ENCODE measurements at places on chromosomes 1 and 21.

- DNase-seq, result no peak
Measured at GRCh38 chr1:29924017-29924431, 687.7 kb downstream of the PTPRU start.

DNA sequence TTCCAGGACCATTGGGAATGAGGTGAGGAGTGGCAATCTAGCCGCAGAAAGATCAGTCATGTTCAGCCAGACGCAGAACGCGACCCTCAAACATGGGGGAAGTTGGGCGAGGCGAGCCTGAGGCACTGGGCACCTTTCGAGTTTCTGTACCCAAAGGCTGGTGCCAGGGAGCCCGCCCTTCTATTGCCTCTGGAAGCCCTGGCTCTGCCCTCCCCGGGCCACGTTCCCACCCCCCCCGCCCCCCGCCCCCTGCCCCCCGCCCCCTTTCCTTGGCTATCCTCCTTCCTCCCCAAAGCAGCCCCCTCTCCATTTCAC lies 2.2 kb upstream of the ZBTB7B start:
- DNase-seq, result no peak

DNA sequence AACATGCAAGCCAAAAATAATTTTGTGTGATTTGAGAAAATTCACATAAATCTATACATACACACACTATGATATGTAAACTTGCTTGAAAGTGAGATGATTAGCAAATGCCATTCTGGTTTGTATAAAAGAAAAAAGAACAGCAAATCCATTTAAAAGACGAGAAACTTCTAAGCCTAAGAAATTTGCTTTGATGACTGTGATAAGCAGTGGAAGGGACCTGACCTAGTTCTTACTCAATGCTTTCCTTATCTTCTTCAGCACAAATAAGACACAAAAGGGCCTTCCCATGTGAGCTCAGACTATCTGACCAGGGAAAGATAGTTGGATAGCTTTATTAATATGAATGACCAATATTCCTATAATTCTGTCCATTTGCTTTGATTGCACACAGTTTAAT lies 25.3 kb upstream of the NMNAT2 start:
- DNase-seq, result no peak

GRCh38 chr1:178126741-178127185 lies 32.9 kb downstream of the RASAL2 start:
- DNase-seq, result no peak

- DNase-seq, result no peak
Measured at GRCh38 chr21:29053656-29054055, 19.8 kb downstream of the CCT8 start.

DNA sequence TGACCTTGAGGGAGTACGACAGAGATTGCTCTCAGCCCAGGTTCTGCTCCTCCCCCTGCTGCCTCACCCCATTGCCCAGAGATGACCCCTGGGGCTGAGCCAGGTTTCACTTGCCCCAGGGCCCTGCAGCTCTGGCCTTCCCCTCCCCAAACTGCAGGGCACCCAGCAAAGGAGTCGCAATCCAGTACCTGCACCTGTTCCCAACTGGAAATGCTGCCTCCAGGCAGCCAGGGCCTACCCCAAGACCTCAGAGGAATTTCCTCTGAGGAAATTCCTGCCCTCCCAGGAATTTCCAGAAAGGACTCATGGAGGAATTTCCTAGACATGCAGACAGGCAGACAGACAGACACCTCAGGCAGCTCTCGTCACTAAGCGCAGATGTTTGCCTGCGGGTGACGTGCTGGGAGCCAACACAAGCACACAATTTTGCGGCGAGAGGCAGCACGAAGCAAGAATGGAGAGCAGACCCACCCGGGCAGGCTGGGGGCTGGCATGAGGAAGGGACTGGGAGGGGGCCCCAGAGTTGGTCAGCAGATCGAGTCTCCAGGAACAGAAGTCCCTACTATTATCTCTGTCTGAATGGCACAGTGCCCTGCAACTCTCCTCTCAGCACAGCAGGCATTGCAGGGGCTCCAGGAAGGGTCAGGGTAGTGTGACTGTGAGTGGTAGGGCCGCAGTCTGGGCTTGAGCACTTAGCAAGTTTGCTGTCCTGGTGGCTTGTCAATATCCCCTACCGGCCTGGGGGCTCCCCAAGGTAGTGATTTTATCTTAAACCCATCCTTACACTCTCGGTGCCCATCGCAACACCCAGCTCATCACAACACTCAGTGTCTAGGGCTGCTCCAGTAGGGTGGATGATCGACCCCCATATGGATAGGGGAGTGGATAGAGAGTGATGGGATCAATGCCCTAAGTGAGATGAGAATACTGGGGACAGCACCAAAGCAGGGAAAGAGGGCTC lies 2.9 kb upstream of the EFNA1 start:
- no peak for DNase-seq

DNA sequence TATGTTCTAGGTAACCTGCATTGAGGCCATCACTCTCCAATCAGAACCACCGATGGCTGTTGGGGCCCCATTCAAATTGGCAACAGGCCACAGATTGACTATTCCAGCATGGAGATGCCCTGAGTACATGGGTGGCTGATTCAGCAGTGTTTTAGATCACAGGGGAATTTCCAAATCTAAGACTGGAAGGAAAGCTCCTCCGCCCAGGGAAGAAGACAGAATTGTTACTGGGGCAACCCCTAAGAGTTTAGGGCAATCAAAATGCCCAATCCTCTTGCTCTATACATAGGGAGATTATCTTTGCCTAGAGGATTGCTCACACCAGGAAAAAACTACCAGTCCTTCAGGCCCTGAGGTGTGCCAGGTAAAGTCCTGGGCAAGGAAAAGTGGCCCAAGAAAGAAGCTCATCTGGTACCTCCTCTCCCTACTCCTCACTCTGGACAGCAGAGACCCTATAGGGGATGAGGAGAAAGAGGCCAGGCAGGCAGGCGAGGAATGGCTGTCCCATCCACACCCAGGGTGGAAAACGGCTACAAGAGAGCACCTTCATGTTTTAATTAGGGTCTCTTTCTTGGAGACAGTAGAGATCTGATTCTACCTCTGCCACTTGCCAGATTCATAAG lies 5.8 kb downstream of the S100A8 start:
- no peak for DNase-seq

- no peak for DNase-seq
Measured at GRCh38 chr1:176243746-176244145, 36.7 kb upstream of the COP1 start.

- no peak for DNase-seq
Measured at GRCh38 chr1:226027538-226028217, 28.5 kb upstream of the SDE2 start.

- no peak for DNase-seq
Measured at GRCh38 chr1:158649052-158649451, 37.5 kb downstream of the SPTA1 start.

GRCh38 chr1:15848143-15848928 lies 829 bp downstream of the SPEN start:
- DNase-seq, result no peak

GRCh38 chr1:78126506-78126905 lies 80.7 kb downstream of the GIPC2 start:
- no peak for DNase-seq

- DNase-seq, result no peak
Measured at GRCh38 chr1:58754073-58754613, 29.7 kb downstream of the JUN start.

- no peak for DNase-seq
Measured at GRCh38 chr1:11498956-11499594, 20.1 kb downstream of the DISP3 start.

Data from activated naive CD4-positive, alpha-beta T cell (primary cell).